Stimulated activated CD4-positive, alpha-beta T cell treated with anti-CD3 and anti-CD28 coated beads, Interleukin-1b, Interleukin-23, amount 100 ng/mL, for 1 hour (primary cell): ENCODE measurements at places on chromosomes 1 and 21.

GRCh38 chr21:20944139-20944538, 54.1 kb upstream of the NCAM2 start:
- DNase-seq, result no peak

DNA sequence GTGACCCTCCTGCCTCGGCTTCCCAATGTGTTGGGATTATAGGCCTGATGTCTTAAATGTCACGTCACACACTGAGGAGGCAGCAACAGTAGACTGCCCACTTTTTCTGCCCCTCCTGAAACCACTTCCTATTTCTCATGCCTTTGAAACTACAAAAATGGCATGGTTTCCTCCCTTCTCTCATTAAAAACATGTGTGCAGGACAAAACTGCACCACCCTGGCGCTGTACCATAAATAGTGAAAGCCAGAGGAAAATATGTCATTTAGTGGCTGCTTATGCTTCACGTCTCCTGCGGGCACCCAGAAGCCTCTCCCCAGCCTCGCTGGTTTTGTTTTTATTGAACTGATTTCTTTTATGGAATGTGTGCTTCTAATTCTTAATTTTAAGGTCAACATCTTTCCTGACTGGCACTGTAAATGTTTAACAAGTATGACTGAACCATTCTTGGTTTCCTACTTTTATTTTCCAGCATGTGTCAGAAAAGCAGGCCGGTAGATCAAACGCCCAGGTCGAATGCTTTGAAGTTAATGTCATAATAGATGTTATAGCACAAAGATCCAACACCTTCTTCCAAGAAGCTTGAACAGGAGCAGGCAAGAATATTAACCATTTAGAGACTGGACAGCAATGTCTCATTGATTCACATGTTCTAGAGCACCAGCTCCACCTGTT, 59.6 kb upstream of the C1orf87 start:
- DNase-seq, result no peak

DNA sequence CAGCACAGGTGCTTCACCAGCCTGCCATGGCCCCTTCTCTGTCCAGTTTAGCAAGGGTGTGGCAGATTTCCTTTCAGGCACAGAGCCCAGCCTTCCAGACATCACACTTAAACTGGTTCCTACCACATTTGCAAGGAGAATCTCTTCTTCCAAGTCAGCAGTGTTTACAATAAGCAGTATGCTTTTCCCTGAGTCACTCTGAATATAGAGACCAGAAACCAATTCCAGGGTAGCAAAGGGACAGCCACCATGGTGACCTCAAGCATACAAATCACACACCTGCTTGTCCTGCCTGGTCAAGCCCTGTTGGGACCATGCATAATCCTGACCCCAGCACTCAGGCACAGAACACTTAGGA, 8.7 kb upstream of the CBR3 start:
- no peak for DNase-seq

DNA sequence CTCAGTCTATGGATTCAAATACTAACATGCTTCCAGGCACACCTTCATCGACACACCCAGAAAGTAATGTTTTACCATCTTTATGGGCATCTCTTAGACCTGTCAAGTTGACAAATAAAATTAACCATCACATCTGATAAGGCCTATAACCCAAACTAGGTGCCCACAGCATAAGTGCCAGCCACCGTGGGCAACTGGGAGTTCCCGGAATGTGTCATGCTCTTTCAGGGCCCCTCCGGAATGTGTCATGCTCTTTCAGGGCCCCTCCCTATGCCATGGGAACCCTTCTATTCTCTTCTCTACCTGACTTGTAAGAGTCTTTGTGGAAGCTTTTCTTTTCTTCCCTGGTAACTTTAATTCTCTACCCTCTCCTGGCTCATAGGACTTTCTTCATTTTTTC, 26.6 kb downstream of the KRTAP24-1 start:
- no peak for DNase-seq

GRCh38 chr1:13737398-13737797, 37.4 kb downstream of the PRDM2 start:
- DNase-seq, result no peak

GRCh38 chr1:11898086-11898785, 28.0 kb downstream of the KIAA2013 start:
- no peak for DNase-seq

DNA sequence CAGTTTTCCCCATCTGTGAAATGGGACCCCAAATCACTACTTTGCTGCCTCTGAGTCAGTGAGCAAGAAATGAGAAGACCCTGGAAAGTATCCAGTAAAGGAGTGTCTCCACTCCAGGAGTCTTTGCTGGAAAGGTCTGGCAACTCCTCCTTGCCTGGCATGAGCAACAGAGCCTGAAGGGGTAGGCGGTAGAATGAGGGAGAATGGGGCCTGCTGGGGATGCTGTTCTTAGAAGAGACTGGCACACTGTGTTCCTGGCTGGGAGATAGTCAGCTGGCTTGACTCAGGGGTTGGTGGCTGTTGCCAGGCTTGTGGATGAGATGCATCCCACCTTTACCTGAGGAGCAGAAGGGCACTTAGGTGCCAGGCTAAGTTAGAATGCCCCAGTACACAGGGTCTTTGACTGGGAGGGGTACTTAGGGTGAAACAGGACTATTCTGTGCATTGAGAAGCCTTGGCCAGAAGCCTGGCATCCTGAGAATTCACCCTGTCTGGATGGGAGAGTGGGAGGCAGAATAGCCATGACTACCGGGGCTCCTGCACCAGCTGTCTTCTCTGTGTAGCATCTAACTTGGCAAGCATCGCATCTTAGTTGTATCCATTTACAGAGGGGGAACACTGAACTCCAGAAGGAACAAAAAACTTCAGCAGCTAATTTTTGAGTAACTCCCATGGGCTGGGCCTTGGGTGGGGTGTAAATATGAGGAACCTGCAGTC, 2.5 kb downstream of the MFSD2A start:
- DNase-seq, result no peak

- no peak for DNase-seq
These were observed 1402.0 kb downstream of the MRPL39 start for GRCh38 chr21:24205319-24205718.

GRCh38 chr1:158485455-158485854, 13.4 kb downstream of the OR10R2 start:
- DNase-seq, result no peak

DNA sequence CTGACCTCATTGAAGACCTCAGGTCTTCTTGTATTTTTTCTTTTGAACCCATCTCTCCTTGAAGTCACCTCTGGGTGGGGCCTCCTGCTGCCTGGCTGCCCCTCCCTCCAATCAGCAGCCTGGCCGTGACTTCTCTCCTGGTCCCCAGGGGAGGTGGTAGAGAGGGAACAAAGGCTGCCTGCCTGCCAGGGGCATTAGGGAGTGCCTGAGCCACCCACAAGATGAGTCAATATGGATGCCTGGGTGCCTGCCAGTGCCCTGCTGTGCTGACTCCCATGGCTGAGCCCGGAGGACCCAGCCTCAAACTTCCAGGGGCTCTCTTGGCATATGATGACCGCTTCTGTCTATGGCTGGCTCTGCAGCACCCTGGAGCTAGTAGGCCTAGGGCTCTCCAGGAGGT, 5.3 kb upstream of the CDCP2 start:
- no peak for DNase-seq

DNA sequence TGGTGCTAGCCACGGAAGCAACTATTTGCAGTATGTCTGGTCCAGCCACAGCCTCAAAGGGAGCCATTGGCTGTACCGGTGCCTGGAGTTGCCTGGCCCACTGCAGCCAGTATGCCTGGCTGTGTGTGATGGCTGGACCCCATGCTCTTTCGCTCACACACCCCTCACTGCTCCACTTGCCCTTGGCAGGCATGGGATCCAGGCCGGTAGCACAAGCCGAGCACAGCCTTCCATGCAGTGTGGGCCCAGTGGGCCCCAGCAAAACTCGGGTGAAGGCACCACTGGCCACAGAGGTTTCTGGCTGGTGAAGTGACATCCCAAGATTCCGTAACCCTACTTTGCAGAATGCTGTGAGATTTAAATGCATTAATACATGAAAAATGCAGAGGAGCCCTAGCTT, 665.8 kb downstream of the PLPP3 start:
- DNase-seq, result no peak

DNA sequence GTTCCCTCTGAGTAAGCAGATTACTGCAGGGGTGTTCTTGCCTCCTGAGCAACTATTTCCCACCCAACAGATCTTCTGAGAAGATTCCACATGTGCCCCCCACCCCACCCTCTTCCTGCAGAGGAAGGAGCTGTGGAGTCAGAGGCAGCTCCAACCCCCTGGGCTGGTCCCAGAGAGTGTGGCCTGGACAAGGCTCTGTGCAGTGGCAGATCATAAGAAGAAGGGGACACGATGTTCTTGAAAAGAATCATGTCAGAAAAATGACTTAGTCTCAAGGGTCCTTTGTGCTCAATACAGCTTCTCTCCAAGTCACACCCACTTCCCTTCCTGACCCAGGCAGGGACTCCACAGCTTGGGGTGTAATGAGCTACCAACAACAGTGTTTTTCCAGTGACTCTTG, 95.2 kb downstream of the SYF2 start:
- no peak for DNase-seq

GRCh38 chr21:16363100-16363499, 633.3 kb downstream of the USP25 start:
- DNase-seq, result no peak

DNA sequence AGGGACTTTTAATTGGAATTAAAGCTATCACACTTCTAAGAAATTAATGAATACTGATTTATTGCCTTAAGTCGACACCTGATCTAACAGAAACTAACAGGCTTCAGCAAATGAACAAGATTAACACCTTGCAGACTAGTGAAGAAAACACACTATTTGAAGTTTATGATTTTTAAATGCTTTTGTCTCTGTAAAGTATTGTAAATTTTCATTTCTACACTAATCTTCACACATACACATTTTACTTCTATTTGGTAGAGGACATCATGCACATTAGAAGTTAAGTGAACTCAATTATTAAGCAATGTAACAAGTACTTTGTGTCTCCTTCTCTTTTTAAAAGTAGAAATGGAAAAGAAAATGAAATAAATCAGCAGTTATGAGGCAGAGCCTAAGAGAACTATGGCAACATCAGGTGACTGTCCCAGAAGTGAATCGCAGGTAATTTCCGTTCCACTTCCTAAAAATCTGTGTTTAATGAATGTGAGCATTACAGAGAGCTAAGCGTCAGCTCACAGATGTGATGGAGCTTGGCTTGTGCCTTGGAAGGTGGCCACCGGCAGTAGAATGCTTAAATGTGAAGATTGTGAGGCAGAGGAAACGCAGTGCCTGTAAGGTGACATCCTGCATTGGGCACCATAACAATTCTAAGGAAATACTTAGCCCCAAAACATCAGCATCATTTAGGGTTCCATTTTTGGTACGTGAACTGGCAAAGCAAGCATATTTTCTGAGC, 1.2 kb downstream of the PRMT2 start:
- DNase-seq, result no peak

GRCh38 chr21:19523746-19524145, 1120.2 kb upstream of the TMPRSS15 start:
- DNase-seq, result no peak

GRCh38 chr1:29233693-29234092, 2.6 kb upstream of the PTPRU start:
- no peak for DNase-seq

GRCh38 chr1:75795703-75796193, 934 bp upstream of the MSH4 start:
- DNase-seq, result no peak

- DNase-seq, result no peak
These were observed 83.3 kb downstream of the OLFML3 start for GRCh38 chr1:114062477-114063099.

- no peak for DNase-seq
These were observed 79.5 kb downstream of the EVI5 start for GRCh38 chr1:92705446-92705845.

DNA sequence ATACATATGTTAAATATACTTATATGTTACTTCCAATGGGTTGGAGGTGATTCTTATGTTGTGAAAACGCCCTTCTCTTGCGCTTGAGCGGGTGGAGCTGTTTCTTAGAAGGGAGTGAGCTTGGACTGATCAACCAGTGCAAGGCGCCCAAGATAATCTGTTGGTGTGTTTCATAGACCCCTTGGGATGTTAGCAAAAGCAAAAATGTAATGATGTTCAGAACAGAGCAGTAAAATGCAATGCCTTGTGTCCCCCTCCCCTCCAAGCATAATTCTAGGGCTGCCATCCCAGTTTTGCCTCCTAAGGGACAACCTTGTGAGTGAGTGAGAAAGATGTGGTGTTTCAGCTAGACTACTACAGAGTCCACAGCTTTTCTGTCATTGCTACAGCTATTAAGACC, 6.2 kb upstream of the CD34 start:
- no peak for DNase-seq

- DNase-seq, result no peak
These were observed 5.4 kb downstream of the PSEN2 start for GRCh38 chr1:226875641-226876295.

- no peak for DNase-seq
These were observed 128.0 kb downstream of the CDC42BPA start for GRCh38 chr1:227190321-227190720.

- DNase-seq, result no peak
These were observed 17.2 kb downstream of the COLGALT2 start for GRCh38 chr1:184020328-184020727.

- DNase-seq, result no peak
These were observed 64.7 kb upstream of the FGGY start for GRCh38 chr1:59232216-59232615.

DNA sequence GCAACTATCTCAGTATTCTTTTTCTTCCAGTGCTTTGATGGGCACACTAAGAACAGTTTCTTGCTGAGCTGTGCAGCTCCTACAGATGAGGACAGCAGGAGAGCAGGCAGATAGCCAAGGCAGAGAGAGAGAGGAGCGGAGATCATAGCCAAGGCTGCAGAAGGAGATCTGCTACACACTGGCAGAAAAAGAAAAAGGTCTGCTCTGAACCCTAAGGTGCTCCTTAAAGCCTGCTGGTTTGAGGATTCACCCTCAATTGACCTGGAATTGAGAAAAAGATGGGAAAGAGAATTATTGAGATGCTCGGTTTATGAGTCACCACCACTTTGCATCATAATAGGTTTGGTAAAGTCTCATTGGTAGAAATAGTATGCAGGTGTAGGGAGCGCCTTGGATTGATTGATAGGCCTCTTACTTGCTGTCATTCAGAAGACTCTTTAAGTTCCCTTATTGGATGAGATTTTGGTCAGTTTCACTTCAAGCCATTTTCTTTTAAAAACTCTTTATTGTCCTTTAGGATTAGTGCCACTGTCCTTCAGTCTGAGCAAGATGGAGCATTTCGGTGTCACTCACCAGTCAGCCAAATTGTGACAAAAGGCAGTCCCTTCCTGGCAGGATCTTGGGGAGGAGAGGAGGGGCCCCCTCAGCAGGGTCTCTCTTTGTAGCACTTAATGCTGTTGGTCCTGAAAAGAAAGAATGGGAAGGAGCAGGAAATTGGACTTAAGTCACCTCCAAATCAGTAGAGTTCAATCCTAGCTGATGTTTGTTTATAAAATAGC, 685.0 kb downstream of the ADGRL2 start:
- no peak for DNase-seq
